ENCODE measurements at places on chromosomes 7 and 10.

DNA sequence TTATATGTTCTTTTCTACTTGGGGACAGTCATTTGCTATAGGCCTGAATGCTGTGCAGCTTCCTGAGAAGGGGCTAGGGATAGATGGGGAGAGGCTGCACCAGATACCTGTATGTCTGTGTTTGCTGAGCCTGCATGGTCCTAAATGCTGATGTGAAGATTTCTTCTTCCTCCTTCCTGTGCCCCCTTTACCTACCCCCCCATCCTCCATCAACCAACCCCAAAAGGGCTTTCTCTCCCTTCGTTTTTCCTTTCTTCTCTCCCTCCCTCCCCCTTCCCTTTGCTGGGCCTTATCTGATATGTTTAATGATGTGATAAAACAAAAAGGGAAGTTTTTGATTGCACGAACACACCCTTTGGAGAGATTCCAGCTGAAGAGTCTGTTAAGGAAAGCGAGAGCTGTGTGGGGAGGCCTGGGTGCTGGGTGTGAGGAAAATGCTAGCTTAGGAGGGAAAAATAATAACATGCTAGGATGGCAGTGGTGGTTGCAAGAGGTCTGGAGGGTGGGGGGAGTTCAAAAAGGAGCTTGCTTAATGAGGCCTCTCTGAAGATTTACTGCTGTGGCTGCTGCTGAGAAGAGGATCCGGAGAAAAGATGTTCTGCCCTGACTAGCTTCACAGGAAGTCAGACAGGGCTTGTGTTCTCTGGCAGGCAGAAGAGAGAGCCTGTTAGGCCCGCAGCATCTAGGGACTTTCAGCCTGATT is 101.8 kb downstream of the SAMD9 start:
- DNase-seq = no peak

DNA sequence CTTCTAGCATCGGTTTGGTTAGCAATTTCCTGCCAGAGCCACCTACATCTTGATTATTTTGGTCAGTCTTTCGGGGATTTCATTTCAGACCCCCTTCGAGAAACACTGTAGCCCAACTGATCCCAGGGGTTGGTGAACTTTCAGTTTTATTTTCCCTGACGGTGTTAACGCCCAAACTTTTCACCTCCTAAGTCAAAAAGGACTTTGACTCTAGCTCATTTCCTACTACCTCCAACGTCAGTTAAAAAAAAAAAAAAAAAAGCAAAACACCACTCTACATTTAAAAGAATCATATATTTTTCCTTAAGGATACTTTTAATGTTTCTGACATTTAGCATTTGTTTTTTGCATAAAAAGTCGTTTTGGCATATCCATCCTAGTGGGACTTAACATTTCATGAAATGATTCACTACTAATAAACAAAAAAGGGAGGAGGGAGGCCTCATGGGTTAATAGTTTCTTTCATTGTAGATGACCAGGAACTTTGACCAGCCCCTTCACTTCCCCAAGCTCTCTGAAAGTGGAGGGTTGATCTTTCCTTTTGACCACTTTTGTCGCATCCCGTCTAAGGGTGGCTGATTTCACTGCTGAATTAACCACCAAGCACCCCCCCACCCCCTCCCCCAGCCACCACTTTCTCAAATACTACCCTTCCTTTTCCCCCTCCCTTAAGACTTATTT is 764 bp upstream of the TCF7L2 start:
- no peak for DNase-seq

- DNase-seq = no peak
These were observed 60.3 kb upstream of the STK17A start for GRCh38 chr7:43522406-43523156.

DNA sequence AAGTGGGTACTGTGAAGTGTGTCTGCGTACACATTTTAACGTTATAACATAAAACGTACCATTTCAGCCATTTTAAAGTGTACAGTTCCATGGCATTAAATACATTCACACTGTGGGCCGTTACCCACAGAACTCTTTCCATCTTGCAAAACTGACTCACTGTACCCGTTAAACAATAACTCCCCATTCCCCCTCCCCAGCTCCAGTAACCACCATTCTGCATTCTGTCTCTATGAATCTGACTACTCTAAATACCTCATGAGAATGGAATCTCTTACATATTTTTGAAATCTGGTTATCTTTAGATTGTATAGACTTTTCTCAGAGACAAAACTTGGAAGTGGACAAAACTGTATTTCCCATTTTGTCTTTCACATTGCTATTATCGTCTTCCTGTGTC is 9.3 kb downstream of the ARL3 start:
- no peak for DNase-seq

DNA sequence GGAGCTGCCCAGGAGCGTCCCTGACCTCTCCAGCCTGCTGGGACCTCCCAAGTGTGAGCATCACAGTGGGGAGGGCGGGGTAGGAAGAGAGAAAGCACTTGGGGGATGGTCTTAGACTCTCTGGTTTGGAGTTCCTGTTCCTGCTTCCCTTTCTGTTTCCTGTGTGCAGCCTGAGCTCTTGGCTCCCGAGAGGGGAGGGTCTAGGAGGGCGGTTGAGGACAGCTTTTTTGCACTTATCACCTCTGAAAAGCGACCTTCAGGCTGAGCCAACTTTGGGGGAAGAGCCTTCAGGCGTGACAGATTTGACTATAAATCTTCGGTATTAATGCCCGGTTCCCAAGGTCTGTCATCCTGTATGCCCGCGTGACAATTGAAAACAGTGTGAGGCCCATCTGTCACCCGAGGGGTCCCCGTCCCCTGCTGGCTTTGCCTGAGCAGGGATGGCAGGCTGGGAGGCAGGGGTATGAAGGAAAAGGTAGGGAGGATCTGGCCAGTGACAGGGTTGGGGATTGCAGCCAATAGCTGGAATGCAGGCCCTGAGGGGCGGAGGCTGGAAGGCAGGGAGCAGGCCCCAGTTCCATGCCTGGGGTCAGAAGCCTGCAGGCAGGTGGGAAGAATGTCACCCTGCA is 78.6 kb downstream of the CDH23 start:
- DNase-seq = no peak

GRCh38 chr10:72834183-72834825 is 59.2 kb upstream of the OIT3 start:
- DNase-seq = peak; percentile 42

DNA sequence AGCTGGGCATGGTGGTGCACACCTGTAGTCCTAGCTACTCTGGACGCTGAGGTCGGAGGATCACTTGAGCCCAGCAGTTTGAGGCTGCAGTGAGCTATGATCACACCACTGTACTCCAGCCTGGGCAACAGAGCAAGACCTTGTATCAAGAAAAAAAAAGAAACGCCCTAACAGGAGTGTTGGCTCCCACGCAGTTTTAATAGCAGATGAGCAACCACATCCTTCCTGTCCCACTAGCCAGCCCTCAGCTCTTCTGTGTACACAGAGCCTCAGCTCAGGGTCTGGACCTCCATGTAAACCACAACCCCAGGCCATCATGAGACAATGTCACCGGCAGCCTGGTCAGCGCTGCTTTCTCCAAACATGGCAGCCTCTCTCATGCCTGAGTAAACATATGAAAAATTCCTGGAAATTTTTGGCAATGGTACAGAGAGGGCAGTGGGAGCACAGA is 108.2 kb downstream of the PIP4K2A start:
- DNase-seq = no peak

GRCh38 chr10:86650151-86650550 is 4.2 kb upstream of the OPN4 start:
- no peak for DNase-seq

- no peak for DNase-seq
These were observed 62.1 kb upstream of the STEAP1B start for GRCh38 chr7:22561895-22562593.
